ENCODE measurements at places on chromosomes 1 and 21.

- DNase-seq = no peak
Observed at GRCh38 chr1:201383647-201384405, 6.3 kb upstream of the TNNT2 start.

DNA sequence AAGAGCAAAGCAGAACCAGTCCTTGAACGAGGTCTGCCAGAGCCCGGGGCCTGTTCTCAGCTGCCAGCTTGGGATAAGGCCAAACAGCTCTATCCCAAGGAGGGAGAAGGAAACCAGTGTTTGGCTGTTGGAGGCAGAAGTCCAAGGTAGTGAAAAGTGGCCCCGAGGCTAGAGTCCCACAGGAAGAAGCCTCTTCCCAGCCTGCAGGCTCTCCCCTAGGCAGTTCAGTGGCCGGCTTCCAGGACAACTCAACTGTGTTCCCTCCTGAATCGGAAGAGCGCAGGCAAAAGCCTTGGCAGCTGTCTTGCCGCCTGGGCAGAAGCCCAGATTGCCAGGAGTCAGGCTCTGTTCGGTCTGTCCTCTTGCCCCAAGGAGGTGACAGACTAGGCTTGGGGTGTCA is 19.3 kb downstream of the QSOX1 start:
- no peak for DNase-seq

- DNase-seq = no peak
Observed at GRCh38 chr1:37858931-37859506, 373 bp downstream of the MTF1 start.

- DNase-seq = no peak
Observed at GRCh38 chr1:54809496-54810074, 8.5 kb upstream of the TTC22 start.

DNA sequence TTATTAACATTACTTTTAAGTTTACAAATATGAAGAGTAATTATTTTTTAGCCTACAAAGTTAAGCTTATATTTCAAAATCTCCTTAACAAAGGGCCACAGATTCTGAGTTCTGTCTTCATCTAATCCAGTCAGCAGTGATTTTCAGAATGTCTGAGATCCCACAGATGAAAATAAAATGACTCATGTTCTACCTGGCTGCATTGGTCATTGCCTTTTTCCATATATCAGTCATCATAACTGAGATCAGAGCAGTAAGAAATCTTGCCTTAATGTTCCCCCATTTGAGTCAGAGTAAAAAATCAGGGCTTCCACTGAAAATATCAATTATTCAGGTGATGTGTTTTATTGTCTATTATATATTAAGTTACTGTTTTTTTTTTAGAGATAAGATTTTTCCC is 416.1 kb downstream of the MRPL39 start:
- no peak for DNase-seq
